ENCODE measurements at places on chromosomes 11 and 22. TPM values are rescaled to one million over a fixed set of nuclear protein-coding genes. Genes with fewer than 3 reads are reported as not detected.

DNA sequence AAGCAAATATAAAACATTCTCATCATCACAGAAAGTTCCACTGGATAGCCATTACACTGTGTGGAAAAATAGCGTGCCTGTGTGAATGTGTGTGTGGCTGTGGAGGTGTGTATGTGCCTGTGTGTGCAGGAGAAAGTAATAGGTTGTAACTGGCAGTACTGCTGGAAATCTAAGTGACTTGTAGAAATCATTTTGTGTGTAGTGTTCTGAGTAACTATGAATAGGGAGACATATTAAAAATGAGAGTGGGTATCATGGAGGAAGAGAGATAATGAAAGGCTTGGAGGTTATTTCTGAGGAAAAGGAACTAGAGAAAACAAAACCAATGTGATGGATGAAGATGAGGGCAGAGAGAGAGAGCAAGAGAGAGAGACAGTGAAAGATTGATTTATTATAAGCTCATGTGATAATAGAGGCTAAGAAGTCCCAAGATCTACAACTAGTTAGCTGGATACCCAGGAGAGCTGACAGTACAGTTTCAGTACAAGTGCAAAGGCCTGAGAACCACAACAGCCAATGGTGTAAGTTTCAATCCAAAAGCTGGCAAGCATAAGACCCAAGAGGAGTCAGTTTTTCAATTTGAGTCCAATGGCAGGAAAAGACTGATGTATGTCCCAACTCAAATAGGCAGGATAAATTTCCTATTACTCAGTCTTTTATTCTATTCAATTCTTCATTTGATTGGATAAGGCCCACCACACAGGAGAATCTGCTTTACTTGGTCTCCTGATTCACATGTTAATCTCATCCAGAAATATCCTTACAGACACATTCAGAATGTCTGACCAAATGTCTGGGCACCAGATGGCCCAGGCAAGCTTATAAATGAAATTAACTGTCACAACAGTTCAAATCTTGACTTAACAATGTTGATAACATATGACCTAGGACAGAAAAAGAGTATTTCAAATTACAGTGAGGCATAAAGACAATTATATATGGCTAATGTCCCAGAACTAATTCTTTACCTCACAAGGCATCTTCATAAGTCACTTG is 14.9 kb downstream of the KBTBD3 start:
- H3K27ac ChIP-seq = no peak overlapping the region
- no peak overlapping the region for H3K4me3 ChIP-seq
- DNase-seq = no peak
- no peaks in the 10 kb centered on the region for H3K27me3 ChIP-seq
- no peaks in the 10 kb centered on the region for H3K4me1 ChIP-seq

- peaks cover 43% of the 10 kb centered on the region for H3K36me3 ChIP-seq
- H3K4me1 ChIP-seq = peaks cover 16% of the 10 kb centered on the region
- no peaks in the 10 kb centered on the region for H3K27me3 ChIP-seq
- H3K4me3 ChIP-seq = no peak overlapping the region
These were observed 13.0 kb downstream of the MRPL21 start for GRCh38 chr11:68890490-68891231.

DNA sequence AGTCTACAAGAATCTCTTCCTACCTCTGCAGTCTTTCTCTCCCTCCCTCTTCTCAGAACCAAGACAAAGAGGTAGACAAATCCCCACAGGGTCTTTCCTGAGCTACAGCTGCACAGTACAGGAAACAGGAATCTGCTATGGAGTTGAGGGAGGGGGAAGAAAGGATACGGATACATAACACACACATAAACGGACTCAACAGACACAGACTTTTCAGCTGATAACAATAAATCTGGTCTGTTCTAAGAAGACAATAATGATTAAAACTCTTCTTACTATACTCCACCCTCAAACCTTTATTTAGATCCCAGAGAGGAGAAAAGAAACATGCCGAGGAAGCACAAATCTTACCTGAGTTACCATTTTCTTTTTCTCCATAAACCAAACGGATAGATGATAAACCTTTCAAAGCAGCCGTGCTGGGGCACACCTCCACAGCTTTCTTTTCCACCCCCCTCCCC is 122.2 kb downstream of the APOL5 start:
- H3K27ac ChIP-seq = peak overlapping the region; percentile 87
- DNase-seq = no peak
- H3K36me3 ChIP-seq = no peaks in the 10 kb centered on the region
- H3K27me3 ChIP-seq = no peaks in the 10 kb centered on the region

Gene GTF2H1
- 45.6 TPM for total RNA-seq

- H3K27ac ChIP-seq = no peak overlapping the region
- no peaks in the 10 kb centered on the region for H3K4me1 ChIP-seq
- H3K36me3 ChIP-seq = peaks cover 81% of the 10 kb centered on the region
- no peaks in the 10 kb centered on the region for H3K27me3 ChIP-seq
- no peak overlapping the region for H3K4me3 ChIP-seq
- DNase-seq = no peak
These were observed 5.9 kb upstream of the B3GAT3 start for GRCh38 chr11:62627713-62628112.

DNA sequence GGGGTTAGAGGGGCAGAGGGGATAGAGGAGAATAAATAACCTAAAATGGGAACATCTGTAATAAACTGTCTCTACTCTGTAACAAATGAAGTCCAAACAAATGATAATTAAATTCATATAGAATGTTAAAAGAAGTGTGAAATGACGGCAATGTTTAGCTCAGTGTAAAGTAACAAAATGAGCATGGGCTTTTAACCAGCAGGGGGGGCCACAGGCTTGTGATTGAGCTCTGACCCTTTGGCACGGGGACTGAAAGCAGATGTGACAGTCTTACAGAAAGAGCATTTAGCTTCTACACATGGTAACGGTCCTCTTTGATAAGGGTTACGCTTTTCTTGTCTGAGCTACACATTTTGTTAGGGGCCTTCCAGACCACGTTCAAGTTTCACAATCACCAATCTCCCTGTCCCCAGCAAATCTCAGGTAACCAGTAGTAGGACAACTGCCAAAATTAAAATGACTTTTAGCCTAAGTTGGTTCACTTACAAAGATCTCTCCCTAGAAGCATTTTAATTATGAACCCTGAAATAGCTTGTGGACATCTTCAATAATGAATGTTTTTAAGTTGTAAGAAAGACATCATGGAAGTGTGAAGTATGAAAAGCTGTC is 262.5 kb downstream of the DCDC1 start:
- H3K36me3 ChIP-seq = no peaks in the 10 kb centered on the region
- DNase-seq = peak; percentile 9
- H3K27me3 ChIP-seq = no peaks in the 10 kb centered on the region
- no peak overlapping the region for H3K27ac ChIP-seq
- no peak overlapping the region for H3K4me3 ChIP-seq

Gene OSM
- total RNA-seq = not detected

Gene ANO9
- total RNA-seq = not detected

GRCh38 chr11:36513965-36514364 is 3.9 kb upstream of the TRAF6 start:
- H3K36me3 ChIP-seq = no peaks in the 10 kb centered on the region
- no peak for DNase-seq
- no peaks in the 10 kb centered on the region for H3K27me3 ChIP-seq
- no peak overlapping the region for H3K4me3 ChIP-seq
- H3K27ac ChIP-seq = no peak overlapping the region
